ENCODE measurements at places on chromosomes 16 and 17.

- DNase-seq: peak; percentile 80
Observed at GRCh38 chr16:75244844-75245758, 6.3 kb downstream of the BCAR1 start.

DNA sequence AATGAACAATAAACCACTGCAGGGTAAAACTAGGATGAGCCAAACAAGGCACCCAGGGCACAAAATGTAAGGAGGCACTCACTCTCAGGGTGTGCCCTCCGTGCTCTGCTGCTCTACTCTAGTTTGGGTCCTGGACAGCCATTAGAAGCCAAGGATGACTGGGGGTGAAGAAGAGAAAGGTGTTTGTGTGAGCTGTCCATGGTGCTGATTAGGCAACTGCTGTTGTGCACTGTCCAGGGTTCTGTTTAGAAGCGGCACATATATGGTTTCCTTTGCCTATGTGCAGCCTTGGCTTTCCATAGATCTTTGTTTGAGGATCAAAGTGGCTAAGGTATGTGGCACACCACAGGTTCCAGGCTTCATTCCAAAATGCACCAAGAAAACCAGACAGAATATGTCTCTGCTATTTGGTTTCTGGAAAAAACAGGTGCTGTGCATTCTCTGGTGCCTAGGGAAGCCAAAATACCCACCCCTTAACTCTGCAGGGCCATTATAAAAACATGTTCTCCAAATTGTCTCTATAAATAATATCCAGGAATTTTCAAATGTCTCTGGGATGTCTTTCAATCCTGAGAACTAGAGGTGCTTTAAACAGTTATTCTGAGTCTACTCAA is 123.5 kb downstream of the CBLN1 start:
- no peak for DNase-seq

- DNase-seq: no peak
Observed at GRCh38 chr16:63945806-63946205, 1176.1 kb downstream of the CDH11 start.

GRCh38 chr16:78837706-78838105 is 738.3 kb downstream of the WWOX start:
- no peak for DNase-seq

DNA sequence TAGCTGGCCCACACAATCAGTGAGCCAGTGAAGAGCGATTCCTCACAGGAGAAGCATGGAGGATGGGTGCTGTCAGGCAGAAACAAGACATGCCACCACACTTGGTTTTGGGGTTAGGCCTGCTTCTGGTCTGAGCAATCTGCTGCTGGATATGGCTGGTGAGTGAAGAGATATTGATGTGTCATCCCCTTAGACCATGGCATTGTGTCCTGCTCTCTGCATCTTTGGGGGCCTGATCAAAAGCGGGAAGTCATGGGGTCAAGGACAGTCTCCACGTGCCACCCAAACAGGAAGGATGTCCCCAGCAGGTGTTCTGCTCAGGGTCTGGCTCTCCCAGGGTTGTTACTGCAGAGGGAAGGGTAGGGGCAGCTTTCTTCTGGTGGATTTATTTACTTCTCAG is 140.7 kb downstream of the PRKCB start:
- no peak for DNase-seq

GRCh38 chr16:4217204-4218131 is 24.4 kb downstream of the SRL start:
- DNase-seq: no peak

- no peak for DNase-seq
Observed at GRCh38 chr17:1232786-1233185, 37.5 kb upstream of the BHLHA9 start.

- no peak for DNase-seq
Observed at GRCh38 chr16:14310519-14310991, 239.4 kb downstream of the MRTFB start.

DNA sequence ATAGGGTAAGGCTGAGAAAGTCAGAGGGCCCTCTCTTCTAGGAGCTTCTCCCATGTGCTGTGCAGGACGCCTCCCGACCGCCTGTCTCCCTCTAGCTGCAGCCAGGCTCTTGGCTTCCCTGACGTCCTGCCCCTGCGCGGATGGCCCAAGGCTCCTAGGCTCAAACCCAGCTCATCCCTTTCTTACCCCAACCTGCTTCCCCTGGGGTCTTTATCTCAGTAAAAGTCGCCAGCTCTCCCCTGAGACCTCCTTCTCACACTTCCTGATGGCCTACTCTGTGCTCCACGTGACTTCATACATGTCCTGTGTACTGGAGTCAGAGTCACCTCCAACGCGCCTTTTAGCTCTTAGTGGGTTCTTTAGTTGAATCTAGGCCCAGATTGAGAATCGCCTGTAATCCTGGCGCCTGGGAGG is 1.1 kb upstream of the ZNF747 start:
- DNase-seq: no peak

GRCh38 chr17:76912421-76913164 is 44.4 kb downstream of the MGAT5B start:
- DNase-seq: no peak

- DNase-seq: no peak
Observed at GRCh38 chr17:43767053-43767712, 8.6 kb upstream of the SOST start.

GRCh38 chr16:11374255-11374654 is 29.0 kb downstream of the RMI2 start:
- DNase-seq: no peak

- DNase-seq: no peak
Observed at GRCh38 chr16:78593352-78593751, 493.9 kb downstream of the WWOX start.

DNA sequence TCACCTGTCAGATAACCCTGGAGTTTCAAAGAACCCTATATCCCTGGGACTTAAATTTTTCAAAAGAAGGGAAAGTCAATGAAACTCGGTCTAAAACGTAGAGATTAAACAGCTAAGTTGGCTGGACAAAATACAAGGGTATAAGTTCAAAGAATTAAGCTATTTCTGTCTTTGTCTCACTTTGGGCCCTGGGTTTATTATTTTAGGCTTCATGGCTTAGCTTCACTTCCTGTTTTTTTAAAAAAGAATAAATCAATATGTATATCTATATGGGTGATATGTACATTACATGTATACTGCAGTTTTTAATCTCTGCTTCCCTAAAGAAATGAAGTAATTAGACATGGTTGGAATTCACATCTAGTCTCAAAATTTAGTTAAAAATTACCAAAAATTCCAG is 132.3 kb downstream of the TRIM37 start:
- no peak for DNase-seq

- DNase-seq: no peak
Observed at GRCh38 chr16:66254751-66255150, 111.7 kb upstream of the CDH5 start.

DNA sequence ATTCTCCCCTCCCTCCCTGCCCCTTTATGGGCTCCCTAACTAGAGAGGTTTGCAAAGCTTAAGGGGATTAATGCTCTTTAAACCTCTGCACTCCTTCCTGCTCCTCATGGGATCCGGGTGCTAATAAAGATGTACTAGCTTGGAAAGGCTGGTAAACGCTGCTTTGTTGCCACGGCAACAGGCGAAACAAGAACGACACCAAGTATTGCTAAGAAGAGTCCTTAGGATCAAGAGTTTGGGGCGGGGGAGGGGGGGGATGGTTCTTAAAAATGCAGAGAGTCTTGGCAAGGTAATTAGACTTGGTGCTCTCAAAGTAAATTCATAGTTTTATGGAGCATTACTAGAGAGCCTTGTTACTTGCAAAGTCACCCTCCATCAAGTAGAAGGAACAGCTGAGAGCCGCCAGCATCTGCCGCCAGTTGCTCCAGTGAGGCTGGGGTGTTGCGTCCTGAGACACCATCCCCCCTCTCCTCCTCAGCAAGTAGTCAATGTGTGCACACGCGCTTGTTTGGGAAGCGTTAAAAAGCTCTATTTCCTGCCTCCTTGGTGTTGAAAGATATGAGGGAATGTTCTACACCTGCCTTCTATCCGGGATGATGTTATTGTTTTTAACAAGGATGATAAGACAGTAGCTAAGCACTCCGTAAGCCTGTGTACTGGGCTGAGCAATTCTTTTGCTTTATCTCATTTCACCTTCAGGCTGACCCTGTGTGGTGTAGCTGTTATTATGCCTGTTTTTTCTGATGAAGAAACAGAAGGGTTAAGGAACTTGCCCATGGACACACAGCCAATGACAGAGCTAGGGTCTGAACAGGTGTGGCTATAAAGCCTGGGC is 190.9 kb downstream of the CCDC182 start:
- no peak for DNase-seq

- DNase-seq: no peak
Observed at GRCh38 chr17:69470702-69471101, 56.2 kb downstream of the MAP2K6 start.

GRCh38 chr16:73176577-73177013 is 128.7 kb upstream of the ZFHX3 start:
- DNase-seq: no peak

DNA sequence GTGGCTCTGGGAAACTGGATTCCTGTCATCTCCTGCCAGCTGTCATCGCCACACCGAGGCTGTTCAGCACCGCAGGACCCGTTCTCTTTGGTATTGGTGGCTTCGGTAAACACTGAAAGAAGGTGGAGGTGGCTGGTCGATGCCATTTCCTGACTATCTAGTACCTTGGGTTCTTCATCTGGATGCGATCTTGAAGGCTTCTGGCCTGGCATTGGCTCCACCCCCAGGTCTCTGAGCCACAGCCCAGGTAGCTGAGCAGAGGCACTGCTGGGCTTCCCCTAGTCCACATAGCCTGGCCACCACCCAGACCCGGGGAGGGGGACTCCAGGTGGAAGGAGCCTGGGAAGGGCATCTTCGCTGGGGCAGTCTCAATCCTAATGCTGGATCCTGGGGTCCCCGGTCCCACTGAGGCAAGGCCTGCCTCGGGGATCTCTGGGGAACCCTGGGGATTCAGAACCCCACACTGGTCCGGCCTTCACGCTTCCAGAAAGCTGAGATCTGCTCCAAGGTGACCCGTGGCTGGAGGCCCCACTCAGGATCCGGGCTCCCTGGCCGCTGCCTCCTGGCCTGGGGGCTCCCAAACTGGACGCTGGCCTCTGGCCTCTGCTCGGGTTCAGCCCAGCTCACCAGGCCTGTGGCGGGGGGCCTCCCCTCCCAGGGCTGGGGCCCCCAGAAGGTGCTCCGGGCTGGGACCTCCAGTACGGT is 1.8 kb downstream of the C16orf54 start:
- DNase-seq: no peak

GRCh38 chr16:24013864-24014645 is 178.3 kb downstream of the PRKCB start:
- DNase-seq: peak; percentile 4

DNA sequence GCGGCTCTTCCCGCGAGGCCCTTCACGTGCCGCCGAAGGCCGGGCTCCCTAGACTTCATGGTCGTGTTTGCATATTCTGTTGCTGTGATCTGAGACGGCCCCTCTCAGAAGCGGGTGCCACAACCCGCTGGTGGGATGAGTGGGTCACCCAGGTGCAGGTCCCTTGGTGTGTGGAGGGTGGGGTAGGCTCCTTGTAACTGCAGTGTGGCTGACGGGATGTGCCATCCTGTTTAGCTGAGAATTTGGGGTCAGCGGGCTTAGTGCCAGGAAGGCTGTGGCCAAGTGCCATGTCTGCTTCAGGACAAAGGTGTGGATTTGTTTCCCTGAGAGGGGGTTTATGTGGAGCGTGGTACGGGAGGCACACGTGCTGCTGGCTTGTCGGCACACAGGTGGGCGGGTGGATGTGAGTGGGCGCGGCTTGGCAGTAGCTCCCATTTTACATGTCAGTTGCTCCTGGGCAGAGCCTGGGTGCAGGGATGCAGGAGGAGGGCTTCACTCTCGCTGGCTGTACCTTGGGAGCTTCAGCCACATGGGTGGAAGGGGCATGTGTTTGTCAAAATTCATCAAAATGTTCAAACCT is 9.2 kb upstream of the WFIKKN1 start:
- DNase-seq: peak; percentile 40

DNA sequence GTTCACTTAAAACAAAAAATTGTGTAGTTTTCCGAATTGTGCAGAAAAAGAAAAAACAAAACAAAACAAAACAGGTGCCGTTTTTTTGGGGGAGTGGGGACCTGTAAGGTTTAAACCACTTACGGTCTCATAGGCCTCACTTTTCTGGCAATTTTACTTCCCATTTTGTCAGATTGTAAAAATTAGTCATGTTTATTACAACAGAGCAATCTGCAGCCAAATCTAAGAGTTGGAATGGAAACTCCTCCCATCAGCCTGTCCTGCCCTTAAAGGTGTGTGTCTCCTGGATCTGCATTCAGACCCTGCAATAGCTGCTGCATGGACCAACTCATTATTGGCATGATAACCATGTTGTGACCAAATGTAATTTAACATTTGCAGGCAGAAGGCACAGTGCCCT is 8.2 kb upstream of the SALL1 start:
- DNase-seq: no peak

DNA sequence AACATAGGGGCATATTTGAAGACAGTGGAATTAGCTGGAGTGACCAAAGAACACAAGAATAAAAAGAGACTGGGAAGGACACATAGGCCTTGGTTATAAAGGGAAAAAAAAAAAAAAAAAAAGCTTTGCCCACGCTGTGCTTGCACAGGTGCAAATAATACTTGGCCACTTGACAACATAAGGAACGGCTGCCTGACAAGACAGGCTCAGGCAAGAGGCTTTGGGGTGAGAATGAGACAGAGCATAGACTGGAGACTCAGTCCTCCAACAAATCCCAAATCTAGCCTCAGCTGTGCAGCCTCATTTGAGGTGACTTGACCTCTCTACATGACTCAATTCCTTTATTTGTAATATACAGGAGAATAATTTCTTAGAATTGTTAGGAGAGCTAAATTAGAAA is 332.8 kb upstream of the DYNLRB2 start:
- DNase-seq: no peak

- no peak for DNase-seq
Observed at GRCh38 chr17:49637739-49638138, 40.2 kb downstream of the SPOP start.

DNA sequence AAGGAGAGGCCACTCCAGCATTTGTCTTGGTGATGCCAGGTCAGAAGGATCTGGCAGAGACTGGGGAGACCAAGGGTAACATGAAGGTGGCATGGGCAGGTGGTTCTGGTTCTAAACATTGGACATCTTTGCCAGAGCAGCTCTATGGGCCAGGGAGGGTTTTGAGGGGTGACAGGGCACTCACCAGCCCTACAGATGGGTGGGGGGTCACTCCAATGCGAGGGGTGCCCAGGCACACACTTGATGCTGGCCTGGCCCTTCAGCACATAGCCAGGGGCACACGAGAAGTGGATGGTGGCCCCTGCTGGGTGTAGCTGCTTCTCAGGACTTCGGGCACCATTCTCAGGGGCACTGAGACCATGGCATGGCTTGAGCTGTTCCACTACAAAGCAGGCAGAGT is 5.5 kb upstream of the PHF12 start:
- DNase-seq: no peak

GRCh38 chr17:27912964-27913363 is 19.8 kb upstream of the LYRM9 start:
- DNase-seq: no peak

DNA sequence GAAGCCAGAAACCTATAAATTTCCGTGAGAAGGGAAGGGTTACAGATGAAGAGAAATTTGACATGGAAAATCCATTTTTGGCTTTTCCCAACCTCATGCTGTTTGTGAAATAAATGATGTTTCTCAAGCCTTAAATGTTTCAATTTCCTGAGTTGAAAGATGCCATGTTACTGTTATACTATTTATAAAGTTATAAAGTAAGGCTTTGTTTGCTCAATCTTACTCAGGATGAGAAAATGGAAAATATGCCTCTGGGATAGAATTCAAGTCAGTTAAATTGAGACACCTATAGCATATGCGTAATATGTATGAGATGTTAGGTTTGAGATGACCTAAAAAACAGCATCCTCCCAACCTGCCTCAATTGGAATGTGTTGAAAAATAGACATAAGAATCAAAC is 19.9 kb upstream of the FAM20A start:
- no peak for DNase-seq

- no peak for DNase-seq
Observed at GRCh38 chr17:40846515-40847144, 20.4 kb downstream of the KRT12 start.

Measured in cerebellar nuclear complex (tissue), 1 donor.